Subcutaneous adipose tissue (tissue), 4 donors: ENCODE measurements at places on chromosomes 1 and 21. TPM values are rescaled to one million over a fixed set of nuclear protein-coding genes. Genes with fewer than 3 reads are reported as not detected.

Gene IL22RA1
- total RNA-seq, result 0.19 TPM

Gene NCF2
- total RNA-seq, result 21.5 TPM

Gene LRRC39
- total RNA-seq, result 2.0 TPM

Gene AGO4
- 18.1 TPM for total RNA-seq

Gene CBR1
- 77.3 TPM for total RNA-seq

Gene HES3
- total RNA-seq, result not detected

Gene GPR37L1
- total RNA-seq, result not detected

Gene CRP
- total RNA-seq, result not detected

Gene YBX1
- total RNA-seq, result 809 TPM

Gene TLCD4
- total RNA-seq, result 6.8 TPM
